Stimulated activated CD8-positive, alpha-beta memory T cell treated with anti-CD3 and anti-CD28 coated beads, Interleukin-4, amount 100 ng/mL, for 48 hours (primary cell): ENCODE measurements at places on chromosomes 5 and 9.

DNA sequence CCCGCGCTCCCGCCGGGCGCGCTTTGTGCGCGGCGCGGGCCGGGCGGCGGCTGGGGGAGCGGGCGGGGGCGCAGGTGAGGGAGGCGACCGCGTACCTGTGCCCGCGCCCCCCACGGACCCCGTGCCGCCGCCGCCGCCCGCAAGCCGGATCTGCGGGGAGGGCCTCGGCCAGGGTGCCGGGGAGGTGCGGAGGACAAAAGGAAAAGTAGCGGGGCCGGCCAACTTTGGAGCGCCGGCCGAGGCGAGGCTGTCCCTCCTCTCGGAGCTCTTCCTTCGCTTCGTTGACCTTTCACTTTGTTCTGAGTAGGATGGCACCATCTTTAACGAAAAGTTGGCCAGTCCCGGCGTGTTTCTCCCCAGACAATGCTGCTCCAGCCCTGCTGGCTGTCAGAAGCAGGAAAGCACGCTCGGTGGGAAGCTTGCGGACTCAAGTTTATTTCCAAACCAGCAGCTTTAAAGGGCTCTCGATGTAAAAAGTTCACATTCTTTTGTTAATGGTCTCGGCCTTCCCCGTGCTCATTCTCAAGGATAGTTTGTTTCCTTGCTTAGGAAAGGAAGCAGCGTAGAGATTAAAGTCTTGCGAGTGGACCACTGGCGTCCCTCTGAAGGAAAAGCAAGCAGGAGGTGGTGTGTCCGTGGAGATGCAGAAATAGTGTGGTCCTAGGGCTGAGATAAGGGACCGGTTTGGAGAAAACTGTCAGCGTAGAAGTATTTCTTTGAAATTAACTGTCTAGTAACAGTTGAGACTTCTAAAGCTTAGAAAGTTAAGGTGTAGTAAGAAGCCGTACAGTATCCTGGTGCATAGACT, 639 bp downstream of the EHMT1 start:
- peak; percentile 59 for DNase-seq

DNA sequence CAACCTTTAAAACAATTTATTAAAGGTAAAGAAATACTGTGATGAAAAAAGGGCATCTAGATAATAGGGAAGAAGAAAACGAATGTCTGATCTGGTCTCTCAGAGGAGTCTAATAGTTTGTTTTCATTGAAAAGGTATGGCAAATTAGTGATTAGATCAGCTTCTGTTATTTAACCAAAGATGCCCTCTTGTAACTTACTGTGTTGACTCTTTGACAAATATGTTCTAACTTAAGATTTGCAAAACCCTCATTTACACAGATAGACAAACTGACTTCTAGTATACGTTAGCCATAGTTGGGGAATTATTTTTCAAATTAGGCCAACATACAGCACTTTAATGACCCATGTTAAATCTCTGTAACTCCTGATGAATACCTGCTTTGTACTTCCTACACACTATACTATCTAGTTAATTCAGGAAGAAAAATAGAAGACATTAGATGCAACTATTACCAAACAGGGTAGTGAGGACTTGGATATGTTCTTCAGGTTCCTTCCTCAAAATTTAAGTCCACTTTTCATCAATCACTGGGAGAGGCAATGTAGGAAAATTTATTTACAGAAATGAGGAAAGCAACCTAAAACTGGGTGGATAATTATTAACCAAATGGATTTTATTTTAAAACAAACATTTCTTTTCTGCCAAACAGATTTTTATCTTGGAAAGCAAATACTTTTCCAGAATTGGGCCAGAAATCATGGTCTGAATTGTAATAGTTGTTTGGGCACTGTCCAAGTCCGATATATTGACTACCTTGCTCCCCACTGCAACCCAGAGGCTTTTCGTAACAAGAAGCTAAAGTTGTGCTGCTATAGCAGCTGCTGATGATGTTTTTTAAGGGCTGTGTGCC, 66.4 kb upstream of the PPP2R2B start:
- DNase-seq = no peak

- DNase-seq = no peak
Observed at GRCh38 chr9:33908114-33908513, 91.2 kb downstream of the UBE2R2 start.

DNA sequence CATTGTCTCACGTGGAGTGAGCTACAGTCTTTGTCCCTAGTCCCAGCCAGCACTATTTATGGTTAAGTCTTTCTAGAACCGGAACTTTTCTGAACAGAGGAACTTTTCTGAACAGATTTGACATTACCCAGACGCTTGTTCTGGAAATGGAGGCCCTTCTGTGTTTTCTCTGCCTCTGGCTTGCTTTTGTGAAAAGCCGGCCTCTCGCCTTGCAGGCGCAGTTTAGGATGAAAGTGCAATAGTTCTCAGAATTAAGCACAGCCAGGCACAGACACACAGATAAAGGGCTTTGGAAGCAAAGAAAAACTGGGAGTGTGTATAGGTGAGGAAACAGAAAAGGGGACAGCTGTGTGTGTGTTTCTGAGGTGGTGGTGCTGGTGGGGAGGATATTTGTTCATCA, 5.9 kb downstream of the GDNF start:
- DNase-seq = no peak

DNA sequence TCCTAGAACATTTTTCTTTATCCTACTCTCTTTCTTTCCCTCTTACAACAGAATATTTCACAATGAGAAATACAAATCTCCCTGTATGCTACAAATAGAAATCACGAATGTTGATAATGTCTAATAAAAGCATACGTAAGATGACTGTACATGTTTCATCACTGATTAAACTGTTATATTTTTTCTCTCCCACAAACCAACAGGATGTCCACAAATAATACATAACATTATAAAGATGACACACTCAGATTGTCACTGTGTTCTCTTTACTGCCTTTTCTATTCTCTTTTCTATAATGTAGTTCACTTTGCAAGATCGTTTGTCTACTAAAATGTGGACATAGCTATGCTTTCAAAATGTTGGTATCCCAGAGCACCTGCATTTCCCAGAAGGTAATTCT, 90.7 kb upstream of the PARP8 start:
- DNase-seq = no peak

GRCh38 chr9:15482146-15482545, 28.6 kb downstream of the PSIP1 start:
- DNase-seq = no peak

DNA sequence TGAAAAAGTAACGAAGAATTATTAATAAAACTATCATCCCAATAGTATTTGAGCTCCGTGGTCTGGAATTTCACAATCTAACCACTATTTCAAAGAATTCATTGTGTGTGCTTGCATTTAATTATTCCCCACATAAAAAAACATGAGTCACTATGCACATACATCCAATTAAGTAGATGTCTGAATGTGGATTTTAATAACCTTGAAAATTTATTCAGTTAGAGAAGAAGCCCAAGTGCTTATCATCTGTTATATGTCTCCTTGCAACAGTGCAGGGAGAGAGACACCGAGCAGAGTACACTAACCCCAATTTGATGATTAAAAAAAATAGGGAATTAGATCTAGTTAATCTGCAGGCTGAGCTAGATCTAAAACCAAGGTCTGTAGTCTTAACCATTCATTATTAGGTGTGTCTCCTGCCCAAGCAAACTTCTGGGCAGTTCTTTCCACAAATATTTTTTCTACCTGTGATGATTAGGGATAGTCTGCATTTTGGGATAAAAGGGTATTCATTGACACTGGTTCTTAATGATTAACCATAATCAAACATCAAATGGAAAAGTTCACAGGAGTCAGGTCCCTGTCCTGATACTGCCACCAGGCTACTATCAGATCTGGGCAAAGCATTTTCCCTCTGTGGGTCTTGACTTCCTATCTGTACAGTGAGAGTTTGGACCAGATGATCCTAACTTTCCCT, 164.2 kb downstream of the GRIA1 start:
- DNase-seq = no peak

DNA sequence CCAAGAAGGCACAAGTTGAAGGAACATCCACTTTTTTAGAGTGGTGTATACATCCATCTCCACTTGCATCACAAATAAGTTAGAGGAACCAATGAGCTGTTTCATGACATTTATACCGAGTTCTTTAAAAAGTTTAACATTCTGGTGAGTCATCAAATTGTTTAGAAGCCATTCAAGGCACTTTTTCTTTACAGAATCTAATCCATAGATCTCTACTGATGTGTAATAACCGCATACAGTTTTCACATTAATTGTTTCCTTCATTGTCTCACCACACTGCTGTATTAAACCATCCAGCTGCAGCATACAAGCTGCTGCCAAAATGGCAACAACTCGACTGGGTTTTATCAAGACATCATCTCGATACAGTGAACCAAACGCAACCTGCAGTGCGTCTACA, 744 bp downstream of the GMCL2 start:
- no peak for DNase-seq

DNA sequence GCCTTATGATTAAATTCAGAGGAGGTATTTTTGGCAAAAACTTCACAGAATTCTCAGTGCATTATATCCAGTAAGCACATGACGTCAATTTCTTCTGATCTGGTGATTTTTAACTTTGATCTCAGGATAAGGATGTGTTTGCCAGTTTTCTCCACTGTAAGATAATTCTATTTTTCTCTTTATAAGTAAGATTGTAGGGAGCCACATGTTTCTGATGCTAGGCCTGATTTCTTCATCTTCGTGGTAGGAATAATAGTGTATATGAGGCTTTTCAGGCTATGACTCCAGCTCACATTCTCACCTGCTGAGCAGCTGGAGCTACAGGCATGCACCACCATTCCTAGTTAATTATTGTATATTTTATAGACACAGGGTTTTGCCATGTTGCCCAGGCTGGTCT, 32.1 kb upstream of the LMNB1 start:
- DNase-seq = no peak

DNA sequence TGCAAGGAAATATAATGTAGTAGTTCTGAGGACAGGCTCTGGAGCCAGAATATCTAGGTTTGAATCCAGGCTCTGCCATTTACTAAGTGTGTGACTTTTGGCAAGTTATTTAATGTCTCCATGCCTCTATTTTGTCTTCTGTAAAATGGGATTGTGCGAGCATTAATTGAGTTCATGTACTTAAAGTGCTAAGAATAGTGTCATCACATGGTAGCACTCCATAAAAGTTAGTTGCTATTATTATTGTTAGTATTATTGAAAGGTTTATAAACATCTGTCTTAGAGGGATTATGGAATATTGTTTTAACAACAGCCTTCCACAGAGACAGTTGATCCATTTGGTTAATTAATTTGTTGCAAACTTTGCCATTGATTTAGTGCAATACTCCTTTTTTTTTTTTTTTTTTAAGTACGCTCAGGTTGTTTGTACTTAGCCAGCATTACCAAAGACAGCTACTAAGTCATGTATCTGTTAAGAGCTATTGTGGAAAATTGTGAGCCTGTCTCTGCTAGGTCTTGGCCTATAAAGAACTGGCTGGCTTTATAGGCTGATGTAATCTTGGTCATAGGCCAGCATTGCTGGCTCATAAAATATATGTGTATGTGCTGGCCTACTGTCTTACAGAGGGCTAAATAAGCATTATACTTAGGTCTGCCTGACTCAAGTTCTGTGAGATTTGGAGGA, 174.7 kb downstream of the WDR70 start:
- no peak for DNase-seq

- DNase-seq = no peak
Observed at GRCh38 chr5:94863951-94864350, 245.5 kb downstream of the SLF1 start.

DNA sequence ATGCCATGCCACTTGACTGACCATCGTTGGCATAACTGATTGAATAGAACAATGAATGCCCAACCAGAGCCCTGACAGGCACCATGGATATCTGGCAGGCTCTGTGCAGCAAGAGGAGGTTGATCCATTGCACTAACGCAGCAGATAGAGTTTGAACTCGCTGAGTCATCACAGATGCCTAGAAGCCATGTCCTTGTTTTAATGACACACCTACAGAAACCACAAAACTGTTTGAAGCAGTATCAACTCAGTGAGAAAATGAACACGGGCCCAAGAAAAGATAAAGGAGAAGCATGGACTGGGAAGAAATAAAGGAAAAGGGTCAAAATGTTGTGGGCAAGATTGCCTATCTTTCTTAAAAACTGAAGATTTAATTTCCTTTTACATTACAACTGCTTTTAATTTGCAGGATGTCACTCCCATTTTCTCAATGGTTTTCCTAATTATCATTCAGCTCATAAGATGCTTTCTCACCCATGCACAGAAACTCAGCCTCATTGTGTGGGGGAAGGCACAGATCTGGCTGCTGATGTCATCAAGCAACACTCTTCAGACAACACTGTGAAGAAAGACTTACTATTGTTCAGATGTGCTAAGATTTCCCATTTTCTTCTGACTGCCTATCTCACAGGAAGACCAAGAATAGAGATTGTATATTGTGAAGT, 129.0 kb downstream of the PIK3R1 start:
- DNase-seq = peak; percentile 33

- no peak for DNase-seq
Observed at GRCh38 chr5:155263381-155263780, 249.8 kb downstream of the KIF4B start.

- peak; percentile 51 for DNase-seq
Observed at GRCh38 chr9:115006660-115007059, 76.3 kb upstream of the TNFSF8 start.

DNA sequence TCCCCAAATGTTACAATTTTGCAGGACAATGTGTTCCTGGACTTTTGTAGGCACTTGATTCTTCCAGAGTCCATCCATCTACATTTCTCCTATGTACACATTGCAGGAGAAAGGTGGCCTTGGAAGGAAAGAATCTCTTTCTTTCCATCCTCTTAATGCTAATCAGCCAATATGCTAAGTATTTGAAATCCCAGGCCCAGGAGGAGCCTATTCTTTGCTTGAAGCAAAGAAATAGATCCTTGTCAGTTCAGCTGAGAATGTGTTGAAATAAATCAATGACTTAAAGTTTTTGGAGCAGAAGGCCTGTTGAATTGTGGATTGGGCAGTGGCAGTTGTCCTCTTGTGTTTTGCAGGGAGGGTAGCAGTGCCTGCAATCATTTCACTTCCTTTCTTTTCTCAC, 113.3 kb downstream of the PTTG1 start:
- no peak for DNase-seq

GRCh38 chr9:105313238-105313637, 68.8 kb downstream of the SLC44A1 start:
- no peak for DNase-seq

DNA sequence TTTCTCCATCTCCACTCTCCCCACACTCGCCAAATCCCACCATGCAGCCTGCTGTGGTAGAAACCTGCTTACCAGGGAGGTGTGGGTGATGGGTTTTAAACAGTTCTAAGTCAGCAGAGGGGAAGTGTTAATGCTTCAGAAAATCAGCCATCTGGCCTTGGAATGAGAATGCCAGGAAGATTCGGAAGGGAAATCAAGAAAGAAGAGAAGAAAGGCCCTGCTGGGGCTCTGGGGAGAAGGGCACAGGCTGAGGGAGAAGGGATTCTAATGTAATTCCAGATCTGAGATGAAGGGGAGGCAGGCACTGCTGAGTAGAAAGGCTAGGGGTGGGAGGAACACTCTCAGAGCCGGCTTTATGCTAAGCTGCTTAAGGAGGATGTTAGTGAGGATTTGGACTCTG, 434.7 kb upstream of the DMAC1 start:
- DNase-seq = no peak

DNA sequence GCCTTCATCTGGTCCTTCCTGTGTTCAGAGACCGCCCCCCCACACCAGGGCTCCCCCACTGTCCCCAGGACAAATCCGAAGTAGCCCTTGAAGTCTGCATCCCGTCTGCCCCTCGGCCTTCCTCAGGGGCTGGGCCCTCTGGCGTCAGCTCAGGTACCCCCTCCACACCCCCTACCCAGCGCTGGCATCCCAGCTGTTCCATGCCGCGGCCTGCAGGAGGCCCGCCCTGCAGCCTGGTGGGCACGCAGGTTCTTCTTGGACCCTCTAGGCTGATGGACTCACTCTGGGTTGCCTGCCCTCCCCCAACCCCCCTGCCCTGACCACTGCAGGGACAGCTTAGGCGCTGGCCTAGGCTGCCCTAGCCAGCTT, 6.6 kb downstream of the SLC2A6 start:
- DNase-seq = no peak

GRCh38 chr9:108536836-108537601, 318.8 kb downstream of the ACTL7B start:
- DNase-seq = no peak
